Iris pigment epithelial cell (primary cell): ENCODE measurements at places on chromosomes 5 and 9.

DNA sequence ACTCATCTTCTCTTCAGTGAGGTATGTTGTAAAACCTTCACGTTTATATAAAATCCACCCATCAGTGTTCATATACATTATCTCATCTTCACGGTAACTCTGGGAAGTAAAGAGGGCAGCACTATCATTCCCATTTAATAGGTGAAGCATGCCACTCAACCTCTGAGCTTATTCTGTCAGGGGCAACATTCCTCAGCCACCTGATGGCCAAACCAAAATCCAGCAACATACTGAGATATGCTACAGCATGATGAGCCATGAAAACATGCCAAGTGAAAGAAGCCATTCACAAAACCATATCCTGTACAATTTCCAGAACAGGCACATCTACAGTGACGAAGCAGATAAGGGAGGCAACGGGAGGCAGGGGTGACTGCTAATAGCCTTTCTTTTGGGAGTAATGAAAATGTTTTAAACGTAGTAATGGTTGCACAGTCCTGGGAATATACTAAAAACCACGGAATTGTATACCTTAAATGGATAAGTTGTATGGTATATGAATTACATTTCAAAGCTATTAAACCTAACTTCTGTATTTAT lies 167.4 kb downstream of the TSSK1B start:
- no peak for DNase-seq

GRCh38 chr5:150512368-150512747 lies 4.4 kb downstream of the NDST1 start:
- DNase-seq = no peak

DNA sequence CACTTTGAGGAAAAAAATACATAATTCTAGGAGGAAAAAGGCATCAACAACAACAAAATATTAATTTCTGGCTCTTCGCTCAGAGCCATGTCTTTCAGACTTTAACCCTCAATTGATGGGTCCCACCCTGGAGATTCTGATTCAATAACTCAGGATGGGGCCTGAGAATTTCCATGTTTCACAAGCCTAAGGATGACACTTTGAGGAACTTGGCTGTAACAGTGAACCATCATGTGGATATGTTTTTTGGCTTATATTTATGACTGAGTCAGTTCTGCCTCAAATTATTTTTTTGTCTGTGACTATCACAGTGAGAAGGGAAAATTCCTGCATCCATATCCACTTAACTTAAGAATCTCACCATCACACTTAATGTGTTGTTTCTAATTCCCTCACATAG lies 504.6 kb downstream of the RASEF start:
- no peak for DNase-seq

DNA sequence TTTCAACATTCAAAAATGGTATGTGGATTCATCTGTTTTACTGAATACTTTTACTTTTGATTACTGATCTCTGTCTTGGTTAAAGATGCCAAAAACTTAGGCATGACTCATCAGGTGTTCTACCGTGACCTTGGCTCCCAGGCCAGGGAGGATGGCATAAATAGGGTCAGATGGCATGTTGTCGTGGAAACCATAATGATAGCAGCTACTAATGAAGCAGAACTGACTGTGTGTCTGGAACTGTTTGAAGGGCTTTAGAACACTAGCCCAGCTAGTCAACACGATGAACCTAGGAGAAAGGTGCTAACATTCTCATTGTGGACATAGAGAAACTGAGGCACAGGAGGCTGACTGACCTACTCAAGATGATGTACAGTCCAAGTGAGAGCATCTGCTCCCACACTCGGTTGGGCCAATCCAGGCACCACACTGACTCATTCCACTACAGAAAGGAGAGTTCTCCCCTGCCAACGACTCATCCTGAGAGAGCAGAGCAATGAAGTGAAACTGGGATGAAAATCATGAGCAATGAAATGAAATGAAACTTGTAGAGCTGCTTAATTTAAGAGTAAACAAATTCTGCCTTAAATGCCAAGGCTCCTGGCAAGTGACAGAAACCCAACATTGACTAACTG lies 116.0 kb downstream of the TENT4A start:
- DNase-seq = peak; percentile 4

- no peak for DNase-seq
Measured at GRCh38 chr5:174760721-174761120, 36.3 kb downstream of the MSX2 start.

- peak; percentile 23 for DNase-seq
Measured at GRCh38 chr5:378301-378891, 56.9 kb downstream of the AHRR start.

DNA sequence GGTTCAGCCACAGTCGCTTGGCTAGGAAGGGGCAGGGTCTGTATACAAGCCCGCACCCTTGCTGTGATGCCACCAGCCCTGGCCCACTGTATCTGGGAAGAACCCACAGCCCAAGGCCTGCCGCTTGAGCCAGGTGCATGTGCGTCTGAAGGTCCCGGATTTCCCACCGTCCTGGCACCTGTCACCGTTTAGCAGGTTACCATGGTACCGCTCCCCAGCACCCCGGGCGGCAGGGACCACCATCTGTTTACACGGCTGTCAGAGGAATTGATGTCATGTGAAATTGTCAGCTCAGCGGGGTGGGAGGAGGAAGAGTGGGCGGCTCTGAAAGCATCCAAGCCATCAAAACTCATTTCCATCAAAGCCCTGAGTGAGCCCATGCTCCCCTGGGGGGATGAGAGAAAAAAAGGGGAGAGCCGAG lies 92.7 kb downstream of the HRH2 start:
- no peak for DNase-seq

DNA sequence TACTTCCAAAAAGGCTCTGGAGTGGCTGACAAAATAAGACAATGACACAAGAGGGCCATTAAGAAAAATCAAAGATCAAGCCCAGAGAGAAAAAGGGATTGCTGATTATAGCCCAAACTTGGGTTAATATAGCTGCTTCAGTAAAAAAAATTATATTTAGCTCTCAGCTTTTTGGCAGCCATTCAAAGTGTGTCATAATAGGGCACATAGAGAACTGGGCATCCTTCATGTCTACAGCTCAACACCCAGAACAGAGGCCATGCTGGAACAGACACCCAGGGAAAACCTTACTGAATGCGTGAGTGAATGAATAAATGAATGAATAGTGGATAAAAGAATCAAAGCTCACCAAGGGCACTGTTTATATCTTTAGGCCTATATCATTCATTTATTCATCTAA lies 110.1 kb downstream of the SLIT3 start:
- DNase-seq = peak; percentile 2

GRCh38 chr9:131297903-131298302 lies 8.4 kb downstream of the PLPP7 start:
- DNase-seq = no peak

DNA sequence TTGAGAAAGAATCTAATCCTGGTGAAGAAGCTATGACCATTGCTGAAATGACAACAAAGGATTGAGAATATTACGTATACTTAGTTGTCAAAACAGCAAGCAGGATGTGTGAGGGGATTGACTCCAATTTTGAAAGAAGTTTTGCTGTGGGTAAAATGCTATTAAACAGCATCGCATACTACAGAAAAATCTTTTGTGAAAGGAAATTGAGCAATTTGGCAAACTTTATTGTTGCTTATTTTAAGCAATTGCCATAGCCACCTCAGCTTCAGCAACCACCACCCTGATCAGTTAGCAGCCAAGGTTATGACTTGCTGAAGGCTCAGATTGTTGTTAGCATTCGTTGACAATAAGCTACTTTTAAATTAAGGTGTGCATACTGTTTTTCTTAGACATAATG lies 22.5 kb upstream of the ARL14EPL start:
- DNase-seq = peak; percentile 11

DNA sequence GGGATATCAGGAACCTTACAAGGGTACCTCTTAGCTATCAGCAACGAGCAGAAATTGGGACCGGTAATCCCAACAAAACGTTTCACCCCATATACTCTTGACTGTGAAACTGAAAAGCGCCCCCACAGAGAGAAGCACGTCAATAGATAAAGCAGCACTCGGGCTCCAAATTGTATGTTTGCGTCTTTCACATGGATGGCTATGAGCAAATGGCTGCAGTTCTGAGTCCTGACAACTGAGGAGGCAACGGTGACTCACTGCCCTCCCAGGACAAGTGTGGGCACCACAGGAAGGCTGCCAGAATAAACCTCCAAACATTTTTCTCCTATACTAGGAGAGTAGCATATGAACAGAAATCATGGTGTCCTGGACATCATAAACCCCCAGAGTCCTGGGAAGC lies 36.6 kb downstream of the SEMA4D start:
- peak; percentile 66 for DNase-seq

- peak; percentile 40 for DNase-seq
Measured at GRCh38 chr9:130995086-130996011, 13.6 kb upstream of the LAMC3 start.

DNA sequence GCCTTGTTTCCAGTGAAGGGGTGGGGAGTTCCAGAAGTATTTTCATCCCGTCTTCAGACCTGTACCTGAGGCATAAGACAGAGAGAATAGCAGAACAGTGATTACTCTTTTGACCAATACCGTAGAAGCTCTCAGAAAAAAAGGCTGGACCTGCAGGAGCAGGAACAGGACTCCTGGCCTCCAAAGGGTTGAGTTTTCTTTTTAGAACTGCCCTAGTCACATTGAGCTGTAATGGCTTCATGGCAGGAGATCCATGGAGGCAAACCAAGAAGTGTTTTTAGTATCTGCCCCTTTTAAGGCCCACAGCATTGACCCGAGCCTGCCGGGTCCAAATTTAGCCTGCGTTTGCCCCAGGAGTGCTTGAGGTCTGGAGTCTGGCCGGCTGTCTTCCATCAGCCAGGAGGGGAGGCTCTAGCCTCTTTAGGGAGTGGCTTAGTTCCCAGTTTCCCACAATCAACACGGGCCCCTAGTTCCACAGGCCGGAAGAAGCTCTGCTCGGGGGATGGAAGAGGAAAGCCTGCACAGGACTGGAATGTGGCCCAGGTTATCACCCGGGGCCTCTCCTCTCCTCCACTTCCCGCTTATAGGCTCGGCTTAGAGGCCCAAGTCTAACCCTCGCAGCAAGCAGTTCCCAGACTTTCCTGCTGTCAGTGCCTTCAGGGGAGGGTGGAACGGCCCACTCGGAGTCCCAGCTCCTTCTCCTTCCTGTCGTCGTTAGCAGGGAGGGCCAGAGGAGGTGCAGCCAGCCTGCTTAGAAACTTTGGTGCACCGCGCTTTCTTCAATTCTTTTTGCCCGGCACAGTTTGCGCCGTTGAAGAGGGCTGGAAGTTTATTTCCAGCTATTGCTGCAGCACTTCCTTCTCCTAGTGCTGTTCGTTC lies 80.7 kb downstream of the C9orf152 start:
- DNase-seq = peak; percentile 72

DNA sequence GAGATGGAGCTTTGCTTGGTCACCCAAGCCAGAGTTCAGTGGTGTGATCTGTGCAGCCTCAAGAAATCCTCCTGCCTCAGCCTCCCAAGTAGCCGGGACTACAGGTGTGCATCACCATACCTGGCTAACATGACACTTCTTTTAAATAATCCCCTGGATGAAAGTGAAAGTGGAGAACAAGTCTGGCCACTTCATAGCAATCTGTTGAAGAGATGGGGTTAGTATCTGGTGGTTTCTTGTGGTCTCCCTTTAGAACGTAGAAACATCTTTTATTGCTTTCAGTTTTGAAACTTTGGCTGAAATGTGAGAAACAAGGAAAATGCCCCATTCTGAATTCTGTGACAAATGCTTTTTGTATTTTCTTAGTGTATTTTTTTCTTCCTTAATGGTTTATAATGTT lies 452.5 kb upstream of the RIOK2 start:
- DNase-seq = no peak

DNA sequence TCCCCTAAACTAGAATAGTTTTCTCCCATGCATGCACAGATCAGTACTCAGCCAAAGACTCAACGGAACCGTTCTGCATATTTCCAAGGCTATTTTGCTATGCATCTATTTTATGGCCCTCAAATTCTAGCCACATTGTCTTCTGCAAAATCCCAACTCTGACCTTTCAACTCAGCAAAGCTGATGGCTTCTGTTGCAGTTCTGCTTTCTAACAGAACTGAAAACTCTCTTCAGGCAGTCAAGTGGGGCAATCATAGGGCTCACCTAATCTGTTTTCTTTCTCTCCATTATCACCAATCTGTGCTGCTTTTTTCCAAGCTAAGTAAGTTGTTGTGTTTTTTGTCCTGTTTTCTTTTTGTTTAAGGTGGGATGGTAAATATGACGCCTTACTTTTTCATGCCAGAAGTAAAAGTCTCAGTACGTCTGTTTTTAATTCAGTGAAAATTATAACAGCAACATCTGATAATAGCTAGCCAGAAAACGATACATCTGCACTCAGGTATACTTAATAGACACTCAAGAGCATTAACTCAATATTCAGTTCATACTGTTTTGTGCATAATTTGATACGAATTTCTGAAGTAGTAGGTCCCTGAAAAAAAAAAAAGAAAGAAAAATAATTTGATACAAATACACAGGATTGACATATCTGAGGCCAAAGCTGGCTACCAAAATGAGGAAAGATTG lies 454.3 kb downstream of the TLE1 start:
- DNase-seq = no peak

DNA sequence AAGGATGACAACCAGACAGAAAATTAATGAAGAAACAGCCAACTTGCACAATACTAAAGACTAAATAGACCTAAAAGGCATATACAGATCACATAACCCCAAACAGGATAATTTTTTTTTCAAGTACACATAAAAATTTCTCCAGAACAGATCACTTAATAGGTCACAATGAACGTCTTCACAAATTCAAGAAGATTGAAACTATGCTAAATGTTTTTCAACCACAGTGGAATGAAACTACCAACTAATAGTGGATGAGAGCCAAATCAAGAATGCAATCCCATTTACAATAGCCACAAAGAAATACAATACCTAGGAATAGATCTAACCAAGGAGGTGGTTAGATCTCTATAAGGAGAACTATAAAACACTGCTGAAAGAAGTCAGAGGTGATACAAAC lies 145.8 kb downstream of the TMEM232 start:
- DNase-seq = no peak

DNA sequence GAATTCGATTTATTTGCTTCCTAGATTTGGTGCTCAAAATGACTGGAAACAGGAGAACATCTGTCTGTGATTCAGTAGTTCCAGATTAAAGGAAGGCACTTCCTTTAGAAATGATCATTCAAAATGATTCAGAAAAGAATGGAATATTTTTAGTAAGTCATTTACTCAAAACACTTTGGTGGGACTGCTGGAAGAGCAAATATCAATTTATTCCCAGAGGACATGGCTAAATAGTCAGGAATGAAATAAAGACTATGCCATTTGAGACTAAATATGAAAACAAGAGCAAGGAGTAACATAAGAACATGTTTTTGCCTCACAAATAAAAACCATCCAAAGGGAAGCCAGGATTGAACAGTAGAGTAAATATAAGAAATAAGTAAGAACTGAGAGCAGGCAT lies 138.6 kb upstream of the RASA1 start:
- DNase-seq = no peak
